Colonic mucosa (tissue), 4 donors: ENCODE measurements at places on chromosomes 2 and 18. TPM values are rescaled to one million over a fixed set of nuclear protein-coding genes. Genes with fewer than 3 reads are reported as not detected.

DNA sequence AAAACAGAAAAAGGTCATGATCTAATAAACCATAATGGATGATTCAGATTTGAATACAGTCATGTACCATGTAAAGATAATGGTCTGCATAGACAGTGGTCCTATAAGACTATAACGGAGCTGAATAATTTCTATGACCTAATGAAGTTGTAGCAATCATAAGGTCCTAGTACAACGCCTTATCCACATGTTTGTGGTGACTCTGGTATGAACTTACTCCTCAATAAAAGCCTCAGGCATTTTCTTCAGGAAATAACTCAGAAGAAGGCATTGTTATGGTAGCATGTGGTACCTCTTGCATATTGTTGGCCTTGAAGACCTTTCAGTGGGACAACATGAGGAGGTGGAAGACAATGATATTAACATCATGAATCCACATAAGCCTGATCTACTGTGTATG lies 883.3 kb downstream of the CNTNAP5 start:
- DNase-seq = no peak

TXNDC2 gene
- total RNA-seq = not detected

DSC1 gene
- 0.05 TPM for total RNA-seq

GRCh38 chr2:82001614-82002013 lies 1697.1 kb upstream of the LRRTM1 start:
- no peak for DNase-seq

HOXD12 gene
- not detected for total RNA-seq

- DNase-seq = no peak
These were observed 461.3 kb upstream of the FANCL start for GRCh38 chr2:58702302-58702885.
